Natural killer cell treated with Interleukin-12 subunit alpha and Interleukin-12 subunit beta and Interleukin-15 and Interleukin-18, amount 100 ng/mL, for 72 hours (primary cell): ENCODE measurements at places on chromosomes 3 and 15.

GRCh38 chr3:43155464-43156121, 49.7 kb upstream of the POMGNT2 start:
- no peak for DNase-seq

DNA sequence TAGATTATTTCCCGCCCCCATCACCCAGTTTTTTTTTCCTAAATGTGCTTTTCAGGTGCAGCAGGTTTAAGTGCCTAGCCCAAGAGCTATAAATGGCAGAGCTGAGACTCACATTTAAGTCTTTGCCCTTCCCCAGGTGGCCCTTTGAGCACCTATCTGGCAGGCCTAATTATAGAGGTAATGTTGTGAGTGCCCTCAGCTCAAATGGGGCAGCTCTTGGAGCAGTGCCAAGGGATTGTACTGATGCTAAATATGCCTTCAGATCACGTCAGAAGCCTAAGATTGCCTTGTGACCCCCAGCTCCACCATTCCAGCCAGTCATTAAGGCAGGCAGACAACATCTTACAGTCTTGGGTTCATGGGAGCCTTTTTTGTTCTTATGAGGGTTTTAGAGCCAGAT, 159.5 kb downstream of the RPLP1 start:
- DNase-seq = no peak

DNA sequence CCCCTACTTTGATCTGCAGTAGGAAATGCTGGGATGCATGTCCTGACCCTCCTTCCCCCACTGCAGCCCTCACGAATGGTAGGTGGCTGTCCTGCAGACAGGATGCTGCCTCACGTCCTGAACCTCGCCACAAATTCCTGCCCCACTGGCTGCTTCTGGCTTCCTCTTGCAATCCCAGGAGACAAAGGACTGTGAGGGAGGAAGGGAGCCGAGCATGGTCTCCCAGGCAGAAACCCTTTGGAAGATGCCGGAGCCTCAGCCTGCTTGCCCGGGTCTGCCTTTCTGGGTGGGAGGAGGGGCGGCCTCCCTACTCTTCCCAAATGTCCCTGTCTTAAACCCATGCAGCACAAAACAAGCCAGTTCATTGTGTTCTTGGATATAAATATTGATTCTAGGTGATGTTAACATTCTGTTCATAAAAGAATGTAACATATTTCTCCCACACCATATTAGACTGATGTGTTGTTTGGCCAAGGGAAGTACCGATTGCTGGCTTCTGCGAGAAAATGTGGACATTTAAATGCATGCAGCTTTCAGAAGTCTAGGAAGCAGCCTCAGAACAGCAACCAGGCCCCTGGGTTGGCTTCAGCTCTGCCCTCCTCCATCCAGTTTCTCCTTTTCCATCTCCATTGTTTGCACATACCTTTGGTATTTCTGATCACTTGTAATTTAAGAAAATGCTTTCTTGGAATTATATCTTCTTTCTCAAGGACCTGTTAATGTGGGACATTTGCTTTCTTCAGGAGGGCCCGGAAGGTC, 75.3 kb downstream of the HMG20A start:
- DNase-seq = no peak

- no peak for DNase-seq
These were observed 15.0 kb upstream of the BNC1 start for GRCh38 chr15:83299462-83299861.

DNA sequence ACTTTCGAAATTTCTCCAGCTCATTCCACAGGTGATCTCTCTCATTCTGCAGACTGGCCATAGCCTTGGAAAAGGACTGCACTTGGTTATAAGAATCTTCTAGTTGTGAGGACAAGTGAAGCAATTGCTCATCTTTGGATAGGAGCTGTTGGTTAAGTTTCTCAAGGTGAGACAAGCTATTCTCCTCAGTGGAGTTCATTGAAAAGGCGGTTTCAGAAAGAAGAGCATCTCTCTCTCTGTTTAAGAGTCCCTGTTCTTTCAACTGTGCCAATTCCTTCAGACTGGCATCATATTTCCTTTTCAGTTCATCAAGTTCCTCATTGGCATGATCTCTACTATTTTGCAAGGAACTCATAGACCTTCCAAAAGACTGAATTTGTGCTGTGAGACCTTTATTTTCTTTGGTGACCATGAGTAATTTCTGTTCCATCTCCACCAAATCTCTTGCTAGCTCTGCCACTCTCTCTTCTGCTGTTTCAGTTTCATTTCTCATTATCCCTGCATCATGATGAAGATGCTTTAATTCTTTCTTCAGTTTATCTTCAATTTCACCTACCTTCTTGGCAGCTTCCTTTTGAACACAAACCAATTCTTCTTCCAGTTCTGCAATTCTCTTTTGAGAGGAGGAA, 30.2 kb upstream of the HCLS1 start:
- DNase-seq = no peak

- DNase-seq = no peak
These were observed 19.1 kb downstream of the FGD5 start for GRCh38 chr3:14837878-14838258.

DNA sequence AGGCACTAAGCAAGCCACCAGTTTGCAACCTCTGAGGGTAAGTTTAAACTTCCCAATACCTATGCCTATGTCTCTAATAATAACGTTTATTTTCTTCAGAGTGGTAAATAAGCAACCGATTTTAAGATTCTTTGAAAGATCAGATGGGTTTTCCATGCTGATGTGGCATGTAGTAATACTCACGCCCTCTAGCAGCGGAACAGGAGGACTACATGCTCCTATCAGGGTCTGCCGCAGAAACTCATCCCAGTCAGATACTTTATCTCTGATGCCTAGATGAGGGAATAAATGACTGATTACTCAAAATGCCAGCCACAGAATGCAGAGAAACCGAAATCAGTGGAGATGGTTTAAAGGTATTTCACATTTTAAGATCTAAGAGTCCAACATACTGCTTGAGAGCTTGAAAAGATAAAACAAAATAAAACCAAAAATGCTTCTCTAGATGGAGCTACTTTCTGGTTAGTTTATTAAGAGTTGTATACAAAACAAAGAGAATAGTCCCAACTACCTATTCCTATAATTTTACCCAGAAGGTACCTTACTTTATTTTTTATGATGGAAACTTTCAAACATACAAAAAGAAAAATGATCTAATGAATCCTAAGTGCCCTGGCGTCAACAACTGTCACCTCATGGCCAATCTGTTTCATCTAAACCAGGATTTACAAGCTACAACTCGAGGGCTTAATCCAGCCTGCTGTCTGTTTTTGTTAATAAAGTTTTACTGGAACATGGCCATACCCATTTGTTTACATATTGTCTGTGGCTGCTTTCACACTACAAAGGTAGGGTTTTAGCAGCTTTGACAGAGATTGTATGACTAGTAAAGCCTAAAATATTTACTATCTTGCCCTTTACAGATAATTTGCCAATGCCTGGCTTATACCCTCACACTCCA, 37.5 kb upstream of the STIMATE start:
- DNase-seq = peak; percentile 61

GRCh38 chr3:155217591-155217990, 75.9 kb downstream of the STRIT1 start:
- no peak for DNase-seq

- DNase-seq = no peak
These were observed 29.7 kb downstream of the EPHB1 start for GRCh38 chr3:134824791-134825190.
